ENCODE measurements at places on chromosomes 11 and 22. TPM values are rescaled to one million over a fixed set of nuclear protein-coding genes. Genes with fewer than 3 reads are reported as not detected.

The KRTAP5-2 gene
- total RNA-seq, result not detected

DNA sequence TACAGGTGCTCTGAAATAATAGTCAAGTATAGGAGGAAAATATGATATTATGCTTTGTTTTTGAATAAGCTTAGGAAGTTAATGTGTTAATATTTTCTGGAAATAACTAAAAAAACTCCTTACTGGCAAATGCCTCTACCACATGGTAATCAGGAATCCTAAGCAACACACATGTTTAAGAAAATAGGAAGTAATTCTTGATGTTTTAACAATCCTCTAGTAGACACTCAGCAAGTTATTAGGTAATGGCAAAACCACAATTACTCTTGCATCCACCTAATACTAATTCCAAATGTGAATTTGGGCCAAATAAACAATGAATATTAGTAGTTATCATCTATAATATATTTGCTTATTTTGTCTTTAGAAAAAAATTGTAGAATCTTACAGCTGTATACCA, 53.6 kb downstream of the SLC35F2 start:
- H3K4me3 ChIP-seq, result no peak overlapping the region
- H3K4me1 ChIP-seq, result no peaks in the 10 kb centered on the region
- DNase-seq, result no peak
- no peaks in the 10 kb centered on the region for H3K27me3 ChIP-seq
- H3K27ac ChIP-seq, result no peak overlapping the region

GRCh38 chr11:115206365-115207022, 297.7 kb downstream of the CADM1 start:
- no peak for DNase-seq
- no peak overlapping the region for H3K27ac ChIP-seq
- no peaks in the 10 kb centered on the region for H3K4me1 ChIP-seq
- no peaks in the 10 kb centered on the region for H3K27me3 ChIP-seq
- H3K4me3 ChIP-seq, result no peak overlapping the region

- peaks cover 13% of the 10 kb centered on the region for H3K4me1 ChIP-seq
- H3K4me3 ChIP-seq, result no peak overlapping the region
- no peak overlapping the region for H3K27ac ChIP-seq
- DNase-seq, result no peak
- H3K36me3 ChIP-seq, result peaks cover 51% of the 10 kb centered on the region
- no peaks in the 10 kb centered on the region for H3K27me3 ChIP-seq
These were observed 2.1 kb downstream of the INPPL1 start for GRCh38 chr11:72226701-72227100.

The KIRREL3 gene
- not detected for total RNA-seq

DNA sequence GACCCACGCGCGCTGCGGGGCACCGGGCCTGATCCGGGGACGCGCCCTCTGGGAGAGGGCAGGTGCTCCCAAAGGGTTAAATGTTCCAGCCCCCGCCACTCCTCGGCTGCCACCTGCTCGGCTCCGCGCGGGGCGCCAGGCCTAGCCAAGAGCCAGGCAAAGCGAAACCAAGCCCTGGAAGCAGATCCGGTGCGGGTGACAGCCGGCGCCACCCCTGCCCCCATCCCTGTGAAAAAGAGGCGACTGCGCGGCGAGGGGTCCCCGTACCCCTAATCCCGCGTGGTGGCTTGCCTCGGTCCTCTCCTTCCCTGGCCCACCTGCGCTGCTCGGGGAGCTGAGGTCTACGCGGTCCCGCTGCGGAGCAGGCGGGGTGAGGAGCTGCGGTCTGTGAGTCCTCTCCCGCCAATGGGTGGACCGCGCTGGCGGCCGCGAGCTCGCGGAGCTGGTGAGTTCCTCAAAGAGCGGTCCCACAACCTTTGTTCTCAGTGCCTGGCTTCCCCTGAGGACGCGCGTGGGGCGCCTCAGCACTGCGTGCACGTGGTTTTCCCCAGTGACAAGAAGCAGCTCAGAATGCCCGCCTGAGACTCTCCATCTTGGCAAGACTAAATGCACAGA, at the start of gene ME3:
Gene ME3, minus strand, starts transcription at position 610 of the 615 bp plus-strand sequence.
- peak within 1 kb of the TSS; percentile 85 for H3K4me3 ChIP-seq
- H3K4me1 ChIP-seq, result peaks cover 9% of the 10 kb centered on the region
- H3K27ac ChIP-seq, result peak within 1 kb of the TSS; percentile 91
- no peaks in the 10 kb centered on the region for H3K36me3 ChIP-seq

- H3K36me3 ChIP-seq, result no peaks in the 10 kb centered on the region
- H3K4me1 ChIP-seq, result no peaks in the 10 kb centered on the region
- H3K27me3 ChIP-seq, result no peaks in the 10 kb centered on the region
- no peak overlapping the region for H3K27ac ChIP-seq
- no peak overlapping the region for H3K4me3 ChIP-seq
These were observed 102.9 kb downstream of the MED15 start for GRCh38 chr22:20610243-20610686.

The NRIP3 gene
- 2.3 TPM for total RNA-seq

GRCh38 chr11:93906486-93906885, 56.1 kb upstream of the VSTM5 start:
- no peaks in the 10 kb centered on the region for H3K4me1 ChIP-seq
- H3K27ac ChIP-seq, result no peak overlapping the region
- DNase-seq, result no peak
- no peak overlapping the region for H3K4me3 ChIP-seq
- no peaks in the 10 kb centered on the region for H3K36me3 ChIP-seq
- H3K27me3 ChIP-seq, result no peaks in the 10 kb centered on the region

GRCh38 chr11:129593098-129593497, 217.4 kb downstream of the BARX2 start:
- no peaks in the 10 kb centered on the region for H3K4me1 ChIP-seq
- H3K36me3 ChIP-seq, result no peaks in the 10 kb centered on the region
- no peak overlapping the region for H3K4me3 ChIP-seq
- no peaks in the 10 kb centered on the region for H3K27me3 ChIP-seq

DNA sequence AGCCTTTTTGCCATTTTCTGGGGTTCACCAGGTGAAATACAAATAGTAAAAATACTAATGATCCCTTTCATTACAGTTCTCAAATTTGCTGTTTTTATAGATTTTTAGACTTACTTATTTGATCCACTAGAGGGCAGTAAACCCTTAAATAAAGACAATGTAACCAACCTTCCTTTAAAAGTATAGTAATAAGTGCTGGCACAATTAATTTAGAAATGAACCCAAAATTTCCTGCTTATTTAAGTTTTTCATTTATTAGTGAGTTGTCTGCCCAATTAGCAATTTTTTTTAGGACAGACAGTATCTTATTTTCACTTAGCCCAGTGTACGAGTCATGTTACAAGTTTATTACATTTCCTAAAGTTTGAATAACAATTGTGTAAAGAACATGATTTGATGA, 4.7 kb downstream of the DDIAS start:
- no peak overlapping the region for H3K27ac ChIP-seq
- H3K36me3 ChIP-seq, result no peaks in the 10 kb centered on the region
- peaks cover 23% of the 10 kb centered on the region for H3K4me1 ChIP-seq
- no peak for DNase-seq

The ANKK1 gene
- 0.39 TPM for total RNA-seq

- no peaks in the 10 kb centered on the region for H3K36me3 ChIP-seq
- no peak overlapping the region for H3K27ac ChIP-seq
- no peak overlapping the region for H3K4me3 ChIP-seq
- H3K4me1 ChIP-seq, result peaks cover 13% of the 10 kb centered on the region
- DNase-seq, result no peak
These were observed 89.1 kb downstream of the RPS6KA4 start for GRCh38 chr11:64447831-64448598.

DNA sequence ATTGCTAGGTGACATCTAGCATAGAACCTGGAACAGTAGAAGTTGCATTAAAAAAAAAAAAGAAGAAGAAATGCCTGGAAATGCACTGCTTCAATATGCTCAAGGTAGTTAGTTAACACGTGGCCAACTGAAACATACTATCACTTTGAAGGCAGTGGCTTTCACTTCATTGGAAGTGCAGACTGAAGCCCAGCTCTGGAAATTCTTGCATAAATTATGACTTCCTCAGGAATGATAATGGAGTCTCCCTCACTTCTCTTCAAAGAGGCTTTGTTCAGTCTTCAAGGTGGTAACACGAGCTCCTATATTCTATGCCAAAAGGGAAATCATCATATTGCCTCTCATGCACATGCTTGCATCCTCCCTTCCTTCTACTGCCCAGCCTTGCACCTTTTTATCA, 715.9 kb upstream of the API5 start:
- H3K4me1 ChIP-seq, result no peaks in the 10 kb centered on the region
- no peak for DNase-seq
- no peak overlapping the region for H3K4me3 ChIP-seq
- H3K36me3 ChIP-seq, result no peaks in the 10 kb centered on the region

- DNase-seq, result no peak
- peaks cover 6% of the 10 kb centered on the region for H3K27me3 ChIP-seq
- H3K4me1 ChIP-seq, result no peaks in the 10 kb centered on the region
- H3K36me3 ChIP-seq, result no peaks in the 10 kb centered on the region
- no peak overlapping the region for H3K4me3 ChIP-seq
These were observed 45.6 kb downstream of the ZNF280B start for GRCh38 chr22:22462813-22463567.

The CRYBB2 gene
- not detected for total RNA-seq

GRCh38 chr22:39314251-39314971, 5.0 kb downstream of the RPL3 start:
- H3K27ac ChIP-seq, result no peak overlapping the region
- peaks cover 10% of the 10 kb centered on the region for H3K36me3 ChIP-seq
- no peak for DNase-seq
- H3K27me3 ChIP-seq, result no peaks in the 10 kb centered on the region

GRCh38 chr11:125873881-125874555, 13.4 kb upstream of the HYLS1 start:
- H3K4me1 ChIP-seq, result no peaks in the 10 kb centered on the region
- no peaks in the 10 kb centered on the region for H3K36me3 ChIP-seq
- no peak overlapping the region for H3K4me3 ChIP-seq
- no peak for DNase-seq
- H3K27ac ChIP-seq, result no peak overlapping the region

DNA sequence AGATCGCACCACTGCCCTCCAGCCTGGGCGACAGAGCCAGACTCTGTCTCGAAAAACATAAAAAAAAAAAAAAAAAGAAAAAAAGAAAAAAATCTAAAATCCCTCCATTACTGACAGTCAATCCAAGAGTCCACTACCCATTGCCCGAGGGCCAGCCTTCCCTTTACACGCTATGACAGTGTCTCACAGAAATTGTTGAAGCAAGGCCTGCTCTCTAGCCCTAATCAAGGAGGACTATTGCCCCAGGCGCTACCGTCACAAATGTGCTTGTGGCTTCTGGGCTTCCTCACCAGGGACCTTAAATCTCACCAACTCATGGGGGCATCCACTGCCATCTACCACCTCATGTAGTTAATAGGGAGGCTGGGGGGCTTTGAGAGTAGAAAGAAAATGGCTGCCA, 49.9 kb downstream of the UBASH3B start:
- no peak for DNase-seq
- no peaks in the 10 kb centered on the region for H3K36me3 ChIP-seq
- no peak overlapping the region for H3K4me3 ChIP-seq
- H3K27ac ChIP-seq, result no peak overlapping the region
- H3K27me3 ChIP-seq, result no peaks in the 10 kb centered on the region

GRCh38 chr11:111632516-111633220, 30.4 kb downstream of the SIK2 start:
- H3K27me3 ChIP-seq, result no peaks in the 10 kb centered on the region
- peaks cover 19% of the 10 kb centered on the region for H3K4me1 ChIP-seq
- no peak for DNase-seq
- peak overlapping the region; percentile 58 for H3K27ac ChIP-seq

The NNMT gene
- total RNA-seq, result 244 TPM

DNA sequence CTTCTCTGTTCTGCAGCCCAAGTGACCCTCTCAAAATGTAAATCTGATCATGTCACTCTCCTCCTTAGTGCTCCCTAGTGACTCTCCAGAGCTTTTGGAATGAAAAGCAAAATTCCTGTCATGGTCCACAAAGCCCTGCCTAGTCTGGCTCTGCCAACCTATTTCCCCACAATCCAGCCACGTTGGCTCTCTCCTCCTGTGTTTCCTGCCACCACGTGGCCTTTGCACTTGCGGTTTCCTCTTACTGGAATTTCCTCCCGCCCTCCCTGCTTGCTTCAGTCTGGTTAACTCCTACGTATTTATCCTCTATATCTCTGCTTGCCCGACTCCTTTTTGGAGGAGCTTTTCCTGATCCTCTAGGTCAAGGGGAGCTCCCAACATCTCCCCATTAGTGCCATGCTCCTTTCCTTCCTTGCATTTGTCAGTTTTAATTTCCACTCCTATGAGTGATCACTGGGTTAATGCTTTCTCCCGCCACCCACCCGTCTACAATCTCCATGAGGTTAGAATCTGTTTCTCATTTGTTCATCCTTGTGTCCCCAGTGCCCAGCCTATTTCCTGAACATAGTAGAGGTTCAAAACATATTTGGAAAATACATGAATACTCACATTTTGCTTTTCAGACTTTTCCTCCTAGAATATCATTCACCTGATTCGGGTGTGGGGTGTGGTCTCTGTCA, 11.5 kb downstream of the NNMT start:
- H3K36me3 ChIP-seq, result peaks cover 11% of the 10 kb centered on the region
- H3K4me3 ChIP-seq, result peak overlapping the region; percentile 9
- peaks cover 51% of the 10 kb centered on the region for H3K4me1 ChIP-seq
- no peaks in the 10 kb centered on the region for H3K27me3 ChIP-seq
- H3K27ac ChIP-seq, result peak overlapping the region; percentile 75

The ZBTB44 gene
- total RNA-seq, result 36.3 TPM

- peak overlapping the region; percentile 99 for H3K27ac ChIP-seq
- peaks cover 40% of the 10 kb centered on the region for H3K4me1 ChIP-seq
- H3K27me3 ChIP-seq, result no peaks in the 10 kb centered on the region
- H3K36me3 ChIP-seq, result no peaks in the 10 kb centered on the region
These were observed 3.9 kb downstream of the RHOG start for GRCh38 chr11:3836903-3837302.

DNA sequence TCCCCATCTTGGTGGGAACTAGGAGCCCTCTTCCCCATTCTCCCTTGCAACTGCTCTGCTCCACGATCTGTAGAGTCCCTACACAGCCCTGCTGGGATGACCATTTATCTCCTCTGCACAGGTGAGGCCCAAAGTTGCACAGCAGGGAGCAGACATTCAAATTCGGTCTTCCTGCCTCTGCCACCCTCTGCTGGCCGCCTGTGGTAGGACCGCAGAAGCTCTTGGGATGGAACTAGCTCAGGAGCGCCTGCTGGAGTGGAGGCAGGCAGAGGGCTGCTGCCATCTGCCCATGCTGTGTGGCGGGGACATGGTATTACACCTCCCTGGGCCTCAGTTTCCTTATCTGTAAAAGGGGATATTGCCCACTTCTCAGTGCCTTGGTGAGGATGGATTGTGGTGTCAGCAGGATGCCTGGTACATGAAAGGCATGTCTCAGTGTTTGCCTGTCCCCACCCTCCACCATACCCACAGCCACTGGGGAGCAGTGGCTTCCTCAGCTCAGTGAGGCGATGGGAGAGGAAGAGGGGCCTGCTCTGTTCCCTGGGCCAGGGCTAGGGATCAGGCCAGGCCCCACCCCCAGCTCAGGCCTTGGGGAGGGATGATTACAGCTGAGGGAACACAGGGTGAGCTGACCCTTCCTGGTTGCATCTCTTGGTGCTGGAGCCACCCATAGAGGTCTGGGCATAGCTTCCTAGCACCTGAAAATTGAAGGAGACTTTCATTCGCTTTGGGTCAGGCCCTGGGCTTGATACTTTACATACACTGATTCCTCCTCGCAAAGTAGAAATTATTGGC, 11.3 kb upstream of the OMP start:
- DNase-seq, result peak; percentile 78
- no peaks in the 10 kb centered on the region for H3K36me3 ChIP-seq
- H3K4me3 ChIP-seq, result no peak overlapping the region
- H3K27ac ChIP-seq, result no peak overlapping the region
